Stimulated activated CD8-positive, alpha-beta memory T cell treated with anti-CD3 and anti-CD28 coated beads, Interleukin-12 subunit alpha, Interleukin-12 subunit beta, amount 100 ng/mL, for 1 hour (primary cell): ENCODE measurements at places on chromosomes 12 and 14.

- DNase-seq: no peak
Observed at GRCh38 chr12:107091989-107092641, 1.2 kb downstream of the CRY1 start.

GRCh38 chr12:32617534-32617933, 61.6 kb upstream of the DNM1L start:
- DNase-seq: no peak

DNA sequence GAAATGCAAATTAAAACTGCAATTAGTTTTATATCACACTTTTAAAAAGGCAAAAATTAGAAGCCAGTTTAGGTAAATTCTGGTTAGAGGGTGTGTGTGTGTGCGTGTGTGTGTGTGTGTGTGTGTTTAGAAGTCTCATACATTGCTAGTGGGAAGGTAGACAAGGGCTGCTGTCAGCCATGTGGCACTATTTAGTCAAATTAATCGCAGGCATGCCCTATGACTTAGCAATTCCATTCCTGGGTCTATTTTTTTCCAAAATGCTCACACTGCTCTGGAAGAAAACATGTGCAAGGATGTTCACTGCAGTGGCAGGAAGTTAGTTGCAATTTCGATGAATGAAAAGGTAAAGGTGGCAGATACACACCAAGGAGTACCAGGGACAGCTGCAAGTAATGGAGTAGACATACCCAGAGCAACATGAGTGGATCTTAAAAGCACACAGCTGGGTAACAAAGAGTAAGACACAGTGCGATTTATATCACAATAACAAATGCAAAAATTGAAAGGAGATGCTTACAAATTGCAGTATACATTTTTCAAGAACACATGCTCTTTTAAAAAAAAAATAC, 11.6 kb downstream of the CAPZA3 start:
- no peak for DNase-seq

DNA sequence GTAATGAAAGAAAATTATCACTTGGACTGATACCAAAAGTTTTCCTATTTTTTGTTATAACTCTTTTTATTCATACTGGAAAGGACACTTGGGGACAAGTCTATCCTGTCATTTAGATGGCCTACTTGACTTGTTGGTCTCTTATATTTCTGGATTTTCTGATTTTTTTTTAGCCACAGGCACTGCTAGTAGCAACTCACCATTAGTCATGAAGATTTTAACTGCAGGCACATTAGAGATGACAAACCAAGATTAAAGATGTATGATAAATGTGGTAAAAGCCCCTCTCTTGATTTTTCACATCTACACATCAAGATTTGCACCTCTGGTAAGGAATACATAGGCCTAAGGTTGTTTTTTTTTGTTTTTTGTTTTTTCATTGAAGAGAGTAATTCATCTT, 217.0 kb downstream of the SLC25A21 start:
- DNase-seq: no peak

- DNase-seq: no peak
Observed at GRCh38 chr14:20627346-20628027, 14.0 kb downstream of the OR6S1 start.

DNA sequence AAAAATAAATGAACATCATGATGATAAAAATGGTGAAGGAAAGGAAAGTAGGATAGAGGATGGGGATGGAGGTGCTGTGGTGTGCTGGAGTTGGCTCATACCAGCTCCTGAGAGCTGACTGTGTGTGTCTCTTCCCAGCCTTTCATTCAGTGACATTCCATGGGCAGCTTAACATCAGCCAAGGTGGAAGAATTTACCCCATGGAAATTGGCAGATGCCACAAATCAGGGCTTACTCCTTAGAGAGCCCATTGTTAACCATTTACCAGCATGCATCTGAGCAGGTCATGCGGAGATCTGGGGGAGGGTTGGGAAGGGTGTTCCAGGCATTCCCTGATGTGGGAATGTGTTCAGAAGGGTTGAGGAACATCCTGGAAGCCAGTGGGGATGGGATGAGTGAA, 164.7 kb upstream of the MYL2 start:
- DNase-seq: no peak

- no peak for DNase-seq
Observed at GRCh38 chr14:54487771-54488170, 1.0 kb downstream of the GMFB start.
